ENCODE measurements at places on chromosomes 16 and 17. TPM values are rescaled to one million over a fixed set of nuclear protein-coding genes. Genes with fewer than 3 reads are reported as not detected.

The PIRT gene
- not detected for total RNA-seq

The TAC4 gene
- total RNA-seq, result not detected

The TBC1D3E gene
- not detected for total RNA-seq

The NOS2 gene
- 0.60 TPM for total RNA-seq

The IGFALS gene
- total RNA-seq, result not detected

The LPO gene
- total RNA-seq, result not detected

The ARHGAP23 gene
- total RNA-seq, result 104 TPM

The HOXB7 gene
- total RNA-seq, result 11.4 TPM

The DHRS7C gene
- not detected for total RNA-seq

The TBX6 gene
- total RNA-seq, result 0.17 TPM

The KLHL10 gene
- total RNA-seq, result not detected

Data from dermis blood vessel endothelial cell (primary cell).